ENCODE measurements at places on chromosomes 2 and 18.
A peak's percentile ranks its signal among the peaks of the same experiment; 100 is the strongest.

DNA sequence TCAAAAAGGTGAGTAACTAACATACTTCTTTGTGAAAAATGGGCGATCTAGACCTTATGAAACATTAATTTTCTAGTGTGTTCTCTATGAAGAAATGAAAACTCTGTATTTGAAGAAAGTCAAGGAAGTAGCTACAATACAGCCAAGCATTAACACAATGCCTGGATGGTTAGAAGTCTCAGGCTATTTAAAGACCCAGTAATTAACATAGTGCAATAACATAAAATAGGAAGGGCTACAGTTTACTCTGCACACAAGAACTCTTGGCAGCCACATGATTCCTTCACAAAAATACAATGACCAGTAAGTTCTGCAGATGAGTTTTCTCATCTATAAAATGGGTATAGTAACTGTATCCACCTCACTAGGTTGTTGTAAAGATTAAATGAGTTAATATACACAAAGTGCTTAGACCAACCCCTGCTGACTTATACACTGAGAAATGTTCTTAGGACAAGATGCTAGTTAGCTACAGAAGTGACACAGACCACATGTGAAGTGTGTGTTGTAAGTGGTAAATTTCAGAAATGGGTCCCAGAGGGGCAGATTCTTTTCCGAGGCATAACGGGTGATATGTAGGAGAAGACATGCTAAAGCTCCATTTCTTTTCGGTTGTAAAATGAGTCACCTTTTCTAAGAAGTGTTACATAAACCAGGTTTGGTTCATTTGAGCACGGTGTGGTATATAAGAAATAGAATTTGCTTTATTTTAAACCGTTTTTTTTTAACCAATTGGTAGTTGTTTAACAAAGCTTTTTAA, 61.8 kb downstream of the CXCR4 start:
- DNase-seq, result no peak

DNA sequence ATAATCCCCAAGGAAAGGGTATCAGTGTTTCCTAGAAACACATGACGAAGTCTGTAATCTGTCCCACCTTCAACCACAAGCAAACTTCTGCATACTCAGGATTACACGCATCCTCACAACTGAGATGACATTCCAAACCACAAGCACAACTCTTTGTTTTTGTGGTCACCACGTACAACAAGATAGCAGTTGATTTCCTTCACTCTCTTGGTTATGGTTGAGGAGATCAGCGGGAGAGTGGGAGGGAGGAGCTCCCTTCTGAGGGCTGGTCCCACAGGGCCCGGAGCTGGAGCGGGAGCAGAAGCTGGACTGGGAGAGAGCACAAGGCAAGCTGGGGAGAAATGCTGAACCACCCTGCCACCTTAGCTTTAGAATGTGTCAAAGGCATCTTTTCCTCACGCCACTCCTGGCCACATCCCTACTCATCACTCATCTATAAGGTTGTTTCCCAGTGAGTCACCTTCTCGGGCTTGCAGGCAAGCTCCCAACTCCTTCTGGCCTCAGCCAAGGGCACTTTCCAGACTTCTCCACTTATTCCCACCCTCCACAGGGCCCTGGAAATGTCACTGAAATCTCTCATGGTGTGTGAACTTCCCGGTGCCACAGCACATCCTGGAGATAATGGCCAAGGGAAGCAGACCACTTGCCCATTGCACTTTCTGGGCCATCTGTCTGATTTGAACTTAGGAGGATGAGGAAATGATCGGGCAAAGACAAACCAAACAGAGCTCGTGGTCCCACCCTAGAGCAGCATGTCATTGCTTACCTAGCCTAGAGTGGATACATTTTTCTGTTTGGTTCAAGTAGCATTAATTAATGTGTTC, 98.9 kb upstream of the LGALSL start:
- peak; percentile 56 for DNase-seq

DNA sequence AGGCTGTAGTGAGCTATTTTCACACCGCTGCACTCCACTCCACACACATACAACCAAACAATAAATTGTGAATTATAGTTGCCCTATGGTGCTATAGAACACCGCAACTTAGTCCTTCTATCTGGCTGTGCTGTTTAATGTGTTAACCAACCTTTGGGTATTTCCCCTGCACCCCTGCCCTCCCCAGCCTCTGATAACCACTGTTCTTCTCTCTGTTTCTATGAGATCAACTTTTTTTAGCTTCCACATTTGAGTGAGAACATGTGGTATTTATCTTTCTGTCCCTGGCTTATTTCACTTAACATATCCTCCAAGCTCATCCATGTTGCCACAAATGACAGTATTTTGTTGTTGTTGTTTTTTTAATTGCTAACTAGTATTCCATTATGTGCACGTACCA, 32.5 kb downstream of the TET3 start:
- no peak for DNase-seq

DNA sequence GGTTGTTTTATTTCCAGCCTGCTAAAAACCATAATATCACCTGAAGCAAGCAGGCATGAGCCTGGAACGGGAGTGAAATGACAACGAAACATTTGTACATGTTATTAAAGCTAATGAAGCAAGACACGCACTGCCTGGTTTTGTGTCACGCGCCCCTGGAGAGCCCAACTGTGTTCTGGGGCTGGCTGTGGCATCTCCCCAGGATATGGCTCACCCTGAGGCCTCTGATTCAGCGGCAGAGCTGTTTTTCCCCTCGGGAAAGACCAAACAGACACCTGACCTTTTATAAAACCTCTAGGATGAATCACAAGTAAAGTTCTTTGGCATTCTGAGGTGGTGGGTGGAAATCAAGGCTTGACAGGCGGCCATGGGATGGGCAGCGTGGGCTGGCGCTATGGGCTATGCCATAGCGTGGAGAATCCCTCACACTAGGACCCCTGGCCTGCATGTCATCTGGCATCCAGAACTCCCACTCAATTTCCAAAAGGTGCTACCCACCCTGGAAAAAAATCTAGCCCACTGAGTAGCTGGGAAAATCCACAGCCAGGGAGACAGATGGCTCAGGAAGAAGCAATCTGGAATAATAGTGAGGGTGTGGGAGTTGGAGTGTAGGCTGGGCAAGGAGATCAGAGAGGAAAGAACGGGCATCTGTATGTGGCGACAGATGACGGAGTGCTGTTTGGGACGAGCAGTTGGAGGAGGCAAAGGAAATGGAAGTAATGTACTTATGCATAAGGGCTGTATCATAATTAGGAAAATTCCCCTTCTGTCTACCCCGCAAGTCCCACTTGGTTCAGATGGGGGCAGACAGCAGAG, 262.0 kb downstream of the AFF3 start:
- DNase-seq, result peak; percentile 24

DNA sequence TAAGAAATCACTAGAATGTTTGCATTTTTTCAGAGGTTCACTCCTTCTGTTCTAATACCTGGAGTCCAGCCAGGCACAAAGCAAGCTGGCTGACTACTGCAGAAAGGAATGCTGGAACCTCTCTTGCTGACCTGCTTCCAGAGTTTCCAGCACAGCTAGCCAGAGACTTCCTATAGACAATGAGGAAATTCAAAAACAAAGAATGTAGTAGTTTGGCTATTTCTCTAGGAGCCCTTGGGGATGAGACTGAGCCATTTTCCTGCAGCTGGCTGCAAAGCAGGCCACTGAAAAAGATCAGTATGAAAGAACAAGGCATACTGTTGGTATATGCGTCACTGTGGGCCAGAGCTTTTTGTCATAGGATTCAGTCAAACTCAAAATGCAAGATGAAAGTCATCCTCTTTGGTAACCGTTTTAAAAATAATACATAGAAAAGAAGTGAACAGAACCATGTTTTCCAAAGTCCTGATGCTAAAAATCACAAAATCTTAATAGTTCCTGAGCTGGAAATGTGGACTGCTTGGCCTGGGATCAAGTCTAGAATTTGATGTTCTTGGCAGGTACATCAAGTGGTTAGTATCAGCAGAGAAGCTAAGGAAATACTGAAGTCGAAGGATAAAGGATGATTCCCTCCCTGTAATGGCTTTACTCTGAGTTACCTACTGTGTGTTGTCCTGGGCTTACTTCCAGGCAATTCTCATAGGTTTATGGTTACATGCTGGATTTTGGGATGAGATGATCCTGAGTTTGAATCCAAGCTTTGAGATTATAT, 9.0 kb upstream of the DSEL start:
- peak; percentile 50 for DNase-seq

GRCh38 chr18:58937071-58937886, 72.6 kb downstream of the ZNF532 start:
- no peak for DNase-seq

DNA sequence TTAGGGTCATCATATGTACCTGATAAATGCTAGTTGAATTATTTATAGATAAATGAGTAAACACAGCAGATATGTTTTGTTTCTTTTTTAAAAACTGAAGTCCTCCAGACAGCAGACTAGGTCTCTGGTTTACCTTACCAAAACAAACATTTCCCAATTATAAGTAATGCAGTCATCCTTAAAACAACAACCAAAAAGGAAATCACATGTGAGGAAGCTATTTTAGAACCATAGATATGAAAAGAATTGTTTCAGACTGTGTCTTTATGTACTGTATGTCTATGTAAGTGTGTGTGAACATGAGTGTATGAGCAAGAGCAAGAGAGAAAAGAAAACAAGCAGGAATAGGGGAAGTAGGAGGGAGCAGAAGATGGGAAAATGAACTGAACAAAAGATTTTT, 441.0 kb downstream of the CPS1 start:
- DNase-seq, result no peak

GRCh38 chr2:112954364-112954763, 23.4 kb upstream of the IL36G start:
- DNase-seq, result no peak

DNA sequence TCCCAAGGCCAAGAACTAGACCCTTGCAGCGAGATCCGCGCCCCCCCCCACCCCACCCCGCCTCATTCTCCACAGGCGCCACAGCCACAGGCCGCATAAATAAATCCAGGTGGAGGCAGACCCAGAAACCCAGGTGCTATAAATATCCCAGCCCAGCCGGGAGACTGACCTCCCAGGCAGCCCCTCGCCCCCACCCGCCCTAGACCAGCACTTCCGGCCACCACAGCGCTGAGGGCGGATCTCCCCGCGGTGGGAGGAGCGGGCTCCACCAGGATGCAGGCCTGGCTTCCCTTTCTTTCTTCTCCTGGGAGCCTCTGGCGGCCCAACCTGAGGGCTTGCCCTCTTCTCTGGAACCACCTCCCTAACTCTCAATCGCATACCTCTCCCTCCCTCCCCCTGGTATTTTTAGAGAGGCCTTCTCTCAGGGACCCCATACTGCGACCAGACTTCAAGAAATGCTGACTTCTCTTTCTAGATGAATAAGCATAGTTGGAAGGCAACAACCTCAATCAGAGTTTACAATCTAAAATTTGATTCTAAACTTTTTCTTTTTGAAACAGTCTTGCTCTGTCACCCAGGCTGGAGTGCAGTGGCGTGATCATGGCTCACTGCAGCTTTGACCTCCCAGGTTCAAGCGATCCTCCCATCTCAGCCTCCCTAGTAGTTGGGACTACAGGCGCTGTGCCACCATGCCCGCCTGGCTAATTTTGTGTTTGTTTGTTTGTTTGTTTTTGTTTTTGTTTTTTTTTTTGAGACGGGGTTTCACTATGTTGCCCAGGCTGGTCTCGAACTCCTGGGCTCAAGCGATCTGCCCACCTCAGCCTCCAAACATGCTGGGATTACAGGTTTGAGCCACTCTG, 55.0 kb downstream of the PKDCC start:
- DNase-seq, result no peak

- no peak for DNase-seq
Observed at GRCh38 chr2:161979490-161979889, 94.5 kb downstream of the DPP4 start.

DNA sequence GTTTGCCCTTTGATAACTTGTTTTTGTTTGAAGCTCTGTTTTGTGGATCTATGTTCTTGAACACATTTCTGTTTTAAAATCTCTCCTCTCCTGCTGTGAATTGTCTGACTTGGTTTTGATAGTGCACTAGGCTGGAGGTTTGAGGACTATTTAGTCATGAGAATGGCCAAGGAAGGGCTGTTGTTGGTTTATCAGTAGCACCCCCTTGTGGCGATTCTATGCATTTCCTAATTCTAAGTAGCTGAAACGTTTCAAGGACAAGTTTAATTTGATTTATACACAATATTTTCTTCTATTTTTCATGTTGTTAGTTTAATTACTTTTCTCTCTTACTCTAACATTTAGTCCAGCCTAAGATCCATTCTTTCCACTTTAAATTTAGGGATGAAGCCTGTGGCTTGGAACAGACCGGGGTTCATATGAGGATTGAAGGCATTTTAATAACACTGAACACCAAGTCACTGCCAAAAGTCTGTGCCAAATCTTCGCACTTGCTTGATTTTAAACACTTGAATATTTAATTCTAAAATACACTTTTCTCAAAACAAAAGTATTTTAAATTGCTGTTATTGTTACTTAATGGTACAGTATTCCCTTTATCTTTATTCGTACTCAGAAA, 166.0 kb downstream of the SOCS6 start:
- peak; percentile 18 for DNase-seq

- DNase-seq, result peak; percentile 46
Observed at GRCh38 chr2:35081001-35081621, 1274.5 kb upstream of the CRIM1 start.

- no peak for DNase-seq
Observed at GRCh38 chr2:191577605-191578004, 100.3 kb upstream of the NABP1 start.

DNA sequence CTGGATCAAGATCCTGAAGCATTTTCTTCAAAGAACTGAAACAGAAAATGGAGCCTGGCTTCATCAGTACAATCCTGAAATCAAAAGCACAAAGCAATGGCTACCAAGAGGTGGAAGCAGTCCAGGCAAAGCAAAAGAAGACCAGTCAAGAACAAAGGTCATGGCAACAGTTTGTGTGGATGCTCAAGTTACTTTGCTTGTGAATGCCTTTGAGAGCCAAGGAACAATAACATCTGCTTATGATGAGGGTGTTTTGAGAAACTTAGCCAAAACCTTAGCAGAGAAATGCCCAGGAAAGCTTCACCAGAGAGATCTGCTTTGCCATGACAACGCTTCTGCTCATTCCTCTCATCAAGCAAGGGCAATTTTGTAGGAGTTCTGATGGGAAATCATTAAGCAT, 723.1 kb downstream of the TMEM182 start:
- no peak for DNase-seq

DNA sequence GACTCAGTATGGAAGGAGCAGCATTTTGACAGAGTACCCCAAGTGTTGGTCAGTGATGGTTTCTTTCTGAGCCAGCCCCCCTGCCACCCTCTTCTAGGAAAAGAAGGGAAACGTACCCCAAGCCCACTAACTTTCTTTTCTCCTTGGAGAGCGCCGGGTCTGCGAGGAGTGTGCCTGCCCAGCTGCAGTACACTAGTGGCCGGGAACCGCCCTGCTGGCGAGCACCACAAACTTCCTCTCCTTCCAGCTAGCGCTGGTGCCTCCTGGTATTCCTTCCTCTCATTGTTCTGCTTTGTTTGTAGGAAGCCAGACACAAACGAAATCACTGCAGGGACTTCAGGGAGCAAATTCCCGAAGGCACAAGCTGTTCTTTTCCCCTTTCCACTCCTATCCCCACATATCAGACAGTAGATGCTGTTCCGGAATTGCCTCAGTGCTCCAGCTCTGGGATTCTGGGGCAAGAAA, 1.8 kb downstream of the CCDC85A start:
- no peak for DNase-seq

- DNase-seq, result no peak
Observed at GRCh38 chr18:40148960-40149359, 1806.1 kb upstream of the PIK3C3 start.

- no peak for DNase-seq
Observed at GRCh38 chr2:18262601-18263000, 297.9 kb downstream of the RDH14 start.
